ENCODE measurements at places on chromosomes 7 and 10.

DNA sequence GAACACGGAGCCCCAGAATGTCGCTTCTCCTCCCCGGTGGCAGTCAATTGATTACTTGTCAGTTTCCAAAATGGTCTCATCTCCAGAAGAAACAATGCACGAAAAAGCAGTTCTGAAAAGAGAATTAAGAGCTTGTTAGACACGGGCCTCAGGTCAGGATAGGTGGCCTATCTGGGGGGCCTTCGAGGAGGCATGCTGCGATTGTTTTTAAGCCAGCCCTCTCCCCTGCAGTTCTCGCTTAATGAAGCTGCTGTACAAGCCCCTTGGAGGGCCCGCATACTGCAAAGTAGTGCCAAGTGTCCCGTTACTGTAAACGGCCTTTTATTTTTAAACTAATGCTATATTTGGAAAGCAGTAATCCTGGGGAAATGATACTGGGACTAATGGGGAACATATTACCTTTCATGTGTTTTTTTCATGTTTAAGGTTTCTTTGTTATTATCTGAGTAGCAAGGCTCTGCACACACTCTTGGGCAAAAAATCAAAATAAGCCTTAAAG is 114.8 kb upstream of the TCF7L2 start:
- DNase-seq = no peak

DNA sequence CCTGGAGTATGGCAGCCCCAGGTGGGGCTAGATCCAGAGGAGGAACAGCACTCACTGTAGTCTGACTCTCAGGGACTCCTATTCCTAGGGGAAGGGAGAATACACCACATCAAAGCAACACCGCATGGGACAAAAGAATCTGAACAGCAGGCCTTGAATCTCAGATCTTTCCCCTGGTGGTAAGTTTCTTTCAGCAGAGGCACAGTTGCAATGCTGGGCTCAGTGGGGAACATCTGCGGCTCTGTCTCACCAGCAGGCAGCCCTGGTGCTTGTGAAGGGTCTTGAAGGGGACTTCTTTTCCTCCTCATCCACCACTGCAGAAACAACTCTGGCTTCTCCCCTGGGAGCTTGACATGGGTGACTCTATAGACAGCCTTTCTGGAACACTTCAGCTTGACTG is 111.2 kb upstream of the ARHGAP21 start:
- DNase-seq = no peak

- DNase-seq = no peak
Observed at GRCh38 chr7:51731075-51731474, 414.5 kb upstream of the COBL start.

DNA sequence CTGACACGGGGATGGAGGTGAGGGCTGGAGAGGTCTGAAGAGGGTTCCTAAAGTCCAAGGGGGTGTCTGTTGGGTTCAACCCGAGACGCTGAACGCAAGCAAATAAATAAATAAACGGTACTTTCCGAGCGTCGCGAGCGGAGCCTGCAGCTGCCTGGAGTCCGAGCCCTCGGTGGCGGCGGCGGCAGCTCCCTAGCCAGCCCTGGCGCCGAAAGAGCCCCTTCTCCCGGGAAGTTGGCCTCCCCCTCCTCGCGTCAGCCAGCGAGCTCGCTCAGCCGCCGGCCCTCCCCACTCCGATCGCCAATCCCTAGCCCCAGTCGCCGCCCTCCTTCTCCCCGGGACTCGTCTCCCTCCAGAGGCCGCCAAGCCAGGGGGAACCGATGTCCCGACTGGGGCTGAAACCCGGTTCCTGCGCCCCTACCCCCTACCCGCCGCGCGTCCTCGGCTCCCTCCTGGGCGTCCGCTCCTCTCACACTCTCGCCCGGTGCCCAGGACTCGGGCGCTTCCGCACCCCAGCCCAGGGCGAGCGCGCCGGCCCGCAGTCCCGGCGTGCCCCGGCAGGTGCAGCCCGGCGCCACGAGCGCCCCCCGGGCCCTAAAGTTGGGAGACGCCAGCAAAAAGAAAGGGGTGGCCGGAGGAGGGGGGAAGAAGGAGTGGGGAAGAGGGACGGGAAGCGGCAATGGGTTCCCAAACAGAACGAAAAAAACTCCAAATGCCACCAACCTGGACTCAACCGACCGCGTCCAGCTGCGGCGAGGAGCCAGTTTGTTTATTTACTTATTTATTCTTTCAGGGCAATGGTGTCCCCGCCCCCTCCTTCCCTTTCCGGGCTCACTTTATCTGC is at the start of gene GFRA1:
Gene GFRA1 (minus strand): TSS at position 767 of the 844 bp plus-strand sequence. CDS start 1,177 bp downstream, outside the sequence.
- no peak for DNase-seq

- peak; percentile 31 for DNase-seq
Observed at GRCh38 chr7:26868841-26869495, 4.6 kb upstream of the SKAP2 start.

DNA sequence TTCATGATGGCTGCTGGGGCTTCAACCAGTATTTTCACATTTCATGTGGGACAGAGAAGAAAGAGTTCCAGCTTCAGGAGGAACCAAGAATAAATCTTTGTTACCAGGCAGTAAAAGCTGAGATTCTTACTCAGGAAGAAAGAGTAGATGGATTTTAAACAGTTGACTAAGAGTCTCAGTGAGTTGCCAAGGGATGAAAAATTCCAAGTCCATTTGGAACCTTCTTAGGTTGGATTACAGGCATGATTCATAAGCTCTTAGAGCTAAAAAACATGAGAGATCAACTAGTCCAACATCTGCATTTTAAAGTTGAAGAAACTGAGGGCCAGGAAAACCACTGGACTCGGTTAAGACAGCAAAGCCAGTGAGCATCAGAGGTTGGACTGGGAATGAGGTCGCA is 148.6 kb downstream of the NEBL start:
- no peak for DNase-seq

- no peak for DNase-seq
Observed at GRCh38 chr7:140082770-140083169, 20.0 kb upstream of the PARP12 start.

Data from foreskin melanocyte (primary cell).